NCI-H1436 treated with DMSO at 0.1 percent for 48 hours (cell line): ENCODE measurements at places on chromosomes 12 and 14.

GRCh38 chr12:118790578-118790977 is 190.8 kb upstream of the SRRM4 start:
- no peak for DNase-seq

GRCh38 chr12:4114986-4115385 is 158.6 kb upstream of the CCND2 start:
- DNase-seq: no peak

DNA sequence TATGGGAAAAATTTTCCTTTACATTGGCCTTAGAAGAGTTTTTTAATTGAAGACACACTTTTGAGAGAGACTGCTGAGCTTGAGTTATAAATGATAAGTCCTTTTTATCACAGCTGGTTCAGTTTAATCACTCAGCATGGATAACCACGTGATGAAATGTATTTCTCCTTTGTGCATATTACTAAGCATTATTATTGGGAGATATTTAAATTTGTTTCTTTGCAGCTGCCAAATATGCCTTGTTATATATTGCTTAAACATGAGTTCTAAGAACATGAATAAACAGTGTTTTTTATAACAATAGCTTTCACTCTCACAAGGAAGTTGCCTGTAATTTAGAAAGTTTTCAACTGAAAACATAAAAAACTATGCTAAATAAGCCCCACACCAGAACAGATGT is 293.5 kb upstream of the LRFN5 start:
- DNase-seq: no peak

DNA sequence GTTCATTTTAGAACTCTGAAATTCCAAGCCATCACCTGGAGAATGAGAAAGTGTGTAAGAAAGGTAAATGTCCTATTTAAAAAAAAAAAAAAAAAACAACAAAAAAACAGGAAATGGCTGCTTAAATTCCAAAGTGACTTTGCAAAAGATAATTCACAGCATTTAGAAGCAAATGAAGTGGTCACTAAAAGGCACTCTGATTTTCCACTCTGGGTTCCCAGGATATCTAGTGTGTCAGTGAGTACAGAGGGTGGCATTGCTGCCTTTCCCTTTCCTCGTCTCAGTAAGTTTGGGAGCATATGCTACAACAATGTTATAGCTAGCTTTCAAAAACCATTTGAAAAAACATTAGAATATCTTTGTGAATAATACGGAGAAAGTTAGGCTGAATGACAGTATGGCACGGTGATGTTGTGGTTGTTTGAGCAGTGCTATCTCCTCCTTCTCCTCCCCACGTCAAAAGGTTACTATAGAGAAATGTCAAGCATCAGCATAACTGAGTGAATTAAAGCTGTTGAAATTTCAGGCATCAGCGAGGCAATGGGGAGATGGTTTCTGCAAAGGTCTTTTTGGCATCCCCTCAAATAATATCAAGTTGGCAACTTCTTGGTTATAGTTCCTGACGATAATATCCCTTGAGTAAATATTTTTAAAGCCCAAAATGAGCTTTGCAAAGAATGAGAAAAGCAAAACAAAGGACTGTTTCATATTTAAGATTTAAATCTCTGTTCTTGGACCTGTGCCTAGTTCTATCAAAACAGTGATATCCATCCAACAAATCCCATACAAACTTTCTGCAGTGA is 164.5 kb upstream of the E2F7 start:
- DNase-seq: no peak

- DNase-seq: no peak
Observed at GRCh38 chr14:21735200-21735599, 61.6 kb upstream of the OR4E1 start.

DNA sequence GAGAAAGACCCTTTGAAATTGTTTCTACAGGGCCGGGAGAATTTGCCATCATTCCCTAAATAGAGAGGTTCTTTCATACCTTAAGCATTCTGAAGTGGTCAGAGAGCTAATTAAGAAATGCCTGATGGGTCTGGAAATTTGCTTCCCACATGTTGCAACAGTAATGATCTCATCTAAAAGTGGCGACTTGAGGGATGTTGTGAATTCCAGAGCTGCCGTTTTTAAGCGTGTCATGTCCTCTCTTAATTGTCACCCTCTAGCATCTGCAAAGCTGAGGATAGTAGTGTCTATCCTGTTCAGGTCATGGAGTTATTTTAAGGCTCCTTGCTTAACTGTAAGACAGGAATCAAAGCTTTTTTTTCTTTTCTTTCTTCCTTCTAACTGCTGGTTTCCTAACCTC is 60.4 kb downstream of the FOS start:
- DNase-seq: no peak

DNA sequence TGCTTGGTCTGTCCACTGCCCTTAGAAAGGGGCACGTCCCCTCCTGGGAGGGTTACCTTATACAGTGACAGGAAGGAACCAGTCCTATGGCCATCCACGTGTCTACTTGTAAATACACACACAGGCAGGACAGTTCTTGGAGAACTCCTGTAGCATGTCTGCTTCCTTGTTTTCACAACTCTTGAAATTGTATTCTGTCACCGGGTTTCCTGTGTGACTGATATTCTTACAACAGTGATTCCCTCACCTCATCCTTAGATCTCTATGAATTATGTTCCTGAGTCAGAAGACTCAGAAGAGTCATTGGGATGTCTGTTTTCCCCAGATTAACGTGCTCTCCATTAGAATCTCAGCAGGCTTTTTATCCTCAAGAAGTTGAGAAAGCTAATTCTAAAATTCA is 44.1 kb upstream of the DYNC1H1 start:
- DNase-seq: no peak

DNA sequence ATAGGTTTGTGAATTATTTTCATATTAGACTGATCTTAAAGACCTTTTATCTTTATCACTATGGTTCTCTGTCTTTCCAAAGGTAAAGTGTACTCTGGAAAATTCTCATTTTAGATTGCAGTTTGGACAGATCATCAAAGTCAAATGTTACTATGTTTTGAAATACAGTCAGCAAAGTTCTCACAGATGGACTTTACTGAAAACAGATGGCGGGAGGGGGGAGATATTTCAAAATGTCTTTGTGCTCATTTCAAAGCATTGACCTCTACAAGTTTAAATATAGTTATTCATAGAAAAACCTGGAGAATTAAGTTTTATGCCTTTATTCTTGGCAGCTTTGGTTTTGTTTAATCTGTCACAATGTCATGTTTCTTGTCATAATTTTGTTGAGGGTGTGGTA is 51.8 kb upstream of the LRTM2 start:
- no peak for DNase-seq

DNA sequence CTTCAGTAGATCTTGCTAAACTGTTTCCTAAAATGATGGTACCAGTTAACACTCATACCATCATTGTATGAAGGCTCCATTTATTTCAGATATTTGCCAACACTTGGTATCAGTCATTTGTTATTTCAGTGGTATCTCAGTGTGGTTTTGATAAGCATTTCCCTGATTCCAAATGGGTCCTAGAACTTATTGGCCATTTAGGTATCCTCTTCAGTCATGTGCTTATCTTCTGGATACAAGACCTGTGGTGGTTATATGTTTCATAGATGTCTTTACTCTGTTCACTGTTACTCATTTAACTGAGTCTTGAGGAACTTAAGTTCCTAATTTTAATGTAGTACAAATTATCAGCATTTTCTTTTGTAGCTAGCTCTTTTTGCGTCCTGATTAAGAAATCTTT is 13.5 kb downstream of the SINHCAF start:
- DNase-seq: no peak

DNA sequence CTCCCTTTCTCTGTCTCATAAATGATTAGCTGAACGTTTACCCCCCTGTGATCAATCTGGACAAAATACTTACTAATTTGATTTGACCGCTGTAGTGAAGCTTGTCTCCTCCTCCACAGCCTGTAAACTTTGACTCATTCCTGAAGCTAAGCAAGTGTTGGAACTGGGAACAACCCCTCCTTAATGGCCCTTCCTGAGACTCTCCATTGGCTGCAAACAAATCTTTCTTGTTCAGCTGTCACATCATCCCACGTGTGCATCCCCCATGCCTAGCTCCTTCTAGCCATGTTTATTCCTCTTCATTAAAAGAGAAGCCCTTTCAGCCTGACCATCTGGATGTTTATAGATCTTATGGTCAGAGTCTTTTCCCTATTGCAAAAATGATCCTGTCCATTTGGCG is 281.2 kb downstream of the RGS6 start:
- no peak for DNase-seq

GRCh38 chr14:89697281-89698060 is 257.1 kb downstream of the EFCAB11 start:
- no peak for DNase-seq

- DNase-seq: no peak
Observed at GRCh38 chr14:20460458-20461224, 593 bp downstream of the PIP4P1 start.

DNA sequence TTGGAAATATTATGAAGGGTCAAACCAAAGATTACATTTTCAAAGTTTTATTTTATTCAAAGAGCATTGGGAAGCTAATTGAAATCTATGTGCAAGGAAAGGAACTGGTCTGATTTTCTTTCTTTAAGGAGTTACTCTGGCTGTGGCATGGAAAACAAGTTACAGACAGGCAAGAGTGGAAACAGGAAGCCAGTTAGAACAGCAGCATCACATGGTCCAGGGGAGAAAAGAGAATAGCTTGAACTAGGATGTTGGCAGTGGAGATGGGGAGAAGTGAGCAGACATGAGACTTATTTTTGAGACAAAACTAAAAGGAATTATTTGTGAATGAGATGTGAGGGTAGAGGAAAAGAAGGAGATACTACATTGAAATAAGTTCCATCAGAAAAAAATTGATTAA is 3.4 kb downstream of the OR11G2 start:
- no peak for DNase-seq

GRCh38 chr14:78010688-78011087 is 159.5 kb upstream of the NRXN3 start:
- DNase-seq: no peak

DNA sequence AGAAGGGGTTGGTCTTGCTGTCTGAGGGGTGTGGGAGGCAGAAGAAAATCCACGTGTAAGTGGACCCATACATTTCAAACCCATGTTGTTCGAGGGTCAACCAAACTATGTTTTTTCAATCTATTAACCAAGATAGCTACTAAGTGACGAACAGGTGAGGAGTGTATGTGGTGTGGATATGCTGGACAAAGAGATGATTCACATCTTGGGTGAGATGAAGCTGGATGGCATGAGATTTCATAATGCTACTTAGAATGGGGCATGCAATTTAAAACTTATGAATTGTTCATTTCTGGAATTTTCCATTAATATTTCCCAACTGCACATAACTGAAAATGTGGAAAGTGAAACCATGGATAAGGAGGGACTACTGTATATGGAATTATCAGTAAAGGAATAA is 17.9 kb upstream of the KTN1 start:
- DNase-seq: no peak

DNA sequence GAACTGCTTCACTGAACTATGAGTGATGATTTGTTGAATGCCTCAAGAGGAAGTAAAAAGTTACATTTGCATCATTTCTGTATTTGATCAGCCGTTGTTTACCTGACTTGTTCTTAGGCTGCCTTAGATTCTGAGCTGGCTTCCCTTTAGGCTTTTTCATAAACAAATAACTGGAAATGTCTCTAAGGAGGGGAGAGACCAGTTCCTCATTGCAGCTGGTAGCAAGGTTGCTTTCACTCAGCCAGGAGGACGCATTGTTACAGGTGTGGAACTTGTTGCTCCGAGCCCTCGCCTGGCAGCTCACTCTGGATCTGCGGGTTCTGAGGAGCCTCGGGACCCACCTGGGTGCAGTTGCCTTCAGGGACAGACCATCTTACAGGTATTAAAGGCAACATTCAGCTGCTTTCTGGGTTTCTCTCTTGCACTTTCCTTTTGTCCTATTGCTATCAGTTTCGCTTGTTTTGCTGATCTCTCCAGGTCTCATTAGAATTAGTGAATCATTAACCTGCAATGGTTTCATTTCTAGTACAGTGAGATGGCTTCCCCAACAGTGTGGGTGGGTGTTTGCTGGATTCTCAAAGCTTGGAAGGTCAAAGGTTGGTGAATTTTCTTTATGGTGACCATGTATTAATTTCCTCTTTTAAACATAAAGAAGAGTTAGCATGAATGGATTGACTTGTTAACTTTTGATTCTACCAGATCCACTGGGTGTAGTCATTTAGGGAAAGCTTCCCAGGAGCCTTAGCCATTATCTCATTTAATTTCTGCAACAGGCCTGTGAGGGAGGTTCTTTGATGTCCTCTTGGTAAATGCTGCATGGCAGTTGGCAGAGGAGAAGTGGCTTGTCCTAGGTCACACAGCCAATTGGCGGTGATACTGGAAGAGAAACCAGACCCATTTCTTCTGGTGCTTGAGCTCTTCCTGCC is at the start of gene PLEKHG7:
TSS of gene PLEKHG7 (plus strand) at position 236 of the 926 bp plus-strand sequence. CDS start 3,643 bp downstream, outside the sequence.
- no peak for DNase-seq

GRCh38 chr14:94403312-94403932 is 15.0 kb upstream of the SERPINA1 start:
- no peak for DNase-seq

GRCh38 chr14:24139272-24139934 is 2.0 kb downstream of the EMC9 start:
- DNase-seq: no peak

- no peak for DNase-seq
Observed at GRCh38 chr14:105292826-105293711, 7.7 kb downstream of the BRF1 start.

DNA sequence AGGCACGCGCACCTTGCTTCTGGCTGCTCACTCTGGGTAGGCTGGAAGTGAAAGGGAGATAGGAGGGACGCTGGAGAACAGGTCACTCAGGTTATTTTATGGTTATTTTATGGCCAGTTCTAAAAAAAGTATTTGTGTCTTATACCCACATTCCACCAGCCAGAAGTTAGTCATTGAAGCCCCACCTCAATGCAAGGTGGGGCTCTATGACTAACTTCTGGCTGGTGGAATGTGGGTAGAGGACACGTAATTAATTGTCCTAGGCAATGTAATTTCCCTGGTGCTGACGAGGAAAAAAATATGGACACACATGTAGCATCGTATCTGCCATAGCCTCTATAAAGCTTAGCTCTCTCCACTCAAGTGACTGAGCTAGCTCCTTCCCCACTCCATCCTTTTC is 104.9 kb downstream of the PDZRN4 start:
- no peak for DNase-seq

- DNase-seq: no peak
Observed at GRCh38 chr12:31645924-31646323, 13.6 kb upstream of the ETFBKMT start.

DNA sequence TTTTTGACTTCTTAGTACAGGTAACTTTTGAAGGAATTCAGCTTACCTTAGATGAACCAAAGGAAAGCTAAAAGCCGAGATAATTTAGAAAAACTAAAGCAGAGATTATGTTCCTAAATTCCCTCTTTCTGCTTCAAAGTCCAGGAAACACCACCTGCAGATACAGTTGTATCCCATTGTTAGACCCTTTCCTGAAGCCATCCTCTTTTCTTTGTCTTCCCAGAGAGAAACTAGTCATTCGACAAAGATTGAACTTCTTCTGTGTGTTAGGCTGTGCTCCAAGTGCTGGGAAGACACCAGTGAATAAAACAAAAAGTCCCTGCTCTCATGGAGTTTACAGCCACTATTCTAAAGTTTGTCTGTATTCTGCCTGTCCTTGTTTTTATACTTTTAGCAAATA is 29.3 kb downstream of the PPM1A start:
- DNase-seq: no peak

DNA sequence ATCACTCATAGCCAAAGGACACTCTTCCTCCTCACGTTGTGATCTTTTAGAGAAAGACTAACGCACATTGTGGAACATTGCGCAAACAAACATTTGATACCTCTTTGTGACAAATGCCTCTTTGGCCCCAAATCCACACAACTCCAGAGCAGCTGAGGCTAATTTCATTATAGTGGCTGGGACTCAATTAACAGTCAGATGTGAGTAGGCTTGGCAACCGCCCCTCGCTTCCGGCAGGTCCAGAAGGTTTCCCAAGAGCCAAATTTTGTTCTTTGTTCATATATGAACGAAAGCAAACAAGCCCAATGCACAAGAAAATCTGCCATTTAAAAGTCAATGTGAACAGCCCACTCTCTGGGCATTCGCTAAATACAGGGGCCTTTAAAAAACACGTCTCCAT is 273.9 kb downstream of the GLT1D1 start:
- DNase-seq: peak; percentile 15
